ENCODE measurements at places on chromosomes 6 and 20. TPM values are rescaled to one million over a fixed set of nuclear protein-coding genes. Genes with fewer than 3 reads are reported as not detected.
A peak's percentile ranks its signal among the peaks of the same experiment; 100 is the strongest.

GRCh38 chr6:11094411-11094851, 797 bp downstream of the SMIM13 start:
- peak; percentile 52 for DNase-seq

GRCh38 chr6:6635291-6635690, 46.8 kb downstream of the LY86 start:
- no peak for DNase-seq

DNA sequence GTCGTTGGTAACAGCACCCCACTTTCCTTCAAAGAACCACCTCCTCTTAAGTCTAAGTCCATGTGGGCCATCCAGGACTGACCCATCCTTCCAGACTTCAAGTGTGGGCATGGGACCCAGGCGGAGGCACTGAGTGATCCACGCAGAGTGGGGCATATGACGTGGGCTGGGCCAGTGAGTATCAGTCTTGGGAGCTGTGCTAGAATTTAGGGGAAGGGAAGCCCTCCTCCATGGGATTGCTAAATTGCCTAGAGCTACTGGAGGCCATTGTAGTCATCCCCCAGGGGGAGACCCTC, 35.3 kb upstream of the KCNB1 start:
- DNase-seq, result no peak

- DNase-seq, result no peak
These were observed 11.1 kb downstream of the YWHAB start for GRCh38 chr20:44896583-44896982.

GRCh38 chr6:137869549-137870307, 2.7 kb downstream of the TNFAIP3 start:
- no peak for DNase-seq

DNA sequence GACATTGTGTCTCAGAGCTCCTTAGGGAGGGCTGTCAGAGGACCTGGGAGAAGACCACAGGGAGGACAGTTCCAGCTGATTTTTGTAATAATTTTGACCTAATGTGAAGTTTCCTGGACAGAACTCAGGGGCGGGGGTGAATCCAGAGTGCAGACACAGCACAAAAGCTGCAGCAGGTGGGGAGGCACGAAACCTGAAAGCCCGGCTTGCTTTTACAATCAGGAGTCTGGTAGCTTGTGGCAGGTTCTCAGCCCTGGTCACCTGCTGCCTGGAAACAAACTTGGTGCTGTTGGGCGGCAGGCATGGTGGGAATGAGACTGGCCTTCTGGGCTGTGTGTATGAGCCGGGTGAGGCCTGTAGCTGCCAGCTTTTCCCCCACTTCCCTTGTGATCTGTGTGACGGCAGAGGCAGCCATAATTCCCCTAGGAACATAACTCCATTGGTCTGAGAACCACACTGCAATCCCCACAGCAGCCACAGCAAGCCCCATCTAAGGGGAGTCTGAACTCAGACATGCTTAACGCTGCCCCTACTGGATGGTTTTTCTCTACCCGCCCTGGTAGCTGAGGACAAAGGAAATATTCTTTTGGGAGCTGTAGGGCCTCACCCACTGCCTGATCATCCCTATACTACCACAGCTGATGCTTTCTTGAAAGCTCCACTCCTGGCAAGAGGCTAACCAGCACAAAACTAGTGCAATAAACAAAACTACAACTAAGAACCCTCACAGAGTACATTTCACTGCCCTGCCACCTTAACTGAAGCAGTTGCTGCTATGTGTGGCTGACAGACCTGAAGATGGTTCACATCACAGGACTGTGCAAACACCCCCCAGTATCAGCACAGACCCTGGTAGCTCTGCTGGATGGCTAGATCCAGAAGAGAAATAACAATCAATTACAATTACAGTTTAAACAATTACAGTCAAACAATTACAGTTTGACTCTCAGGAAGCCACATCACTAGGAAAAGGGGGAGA, 1055.1 kb upstream of the GJE1 start:
- DNase-seq, result no peak

GRCh38 chr6:47473791-47474346, 3.7 kb upstream of the CD2AP start:
- no peak for DNase-seq

- DNase-seq, result no peak
These were observed 70.8 kb upstream of the SASH1 start for GRCh38 chr6:148271711-148272439.

DNA sequence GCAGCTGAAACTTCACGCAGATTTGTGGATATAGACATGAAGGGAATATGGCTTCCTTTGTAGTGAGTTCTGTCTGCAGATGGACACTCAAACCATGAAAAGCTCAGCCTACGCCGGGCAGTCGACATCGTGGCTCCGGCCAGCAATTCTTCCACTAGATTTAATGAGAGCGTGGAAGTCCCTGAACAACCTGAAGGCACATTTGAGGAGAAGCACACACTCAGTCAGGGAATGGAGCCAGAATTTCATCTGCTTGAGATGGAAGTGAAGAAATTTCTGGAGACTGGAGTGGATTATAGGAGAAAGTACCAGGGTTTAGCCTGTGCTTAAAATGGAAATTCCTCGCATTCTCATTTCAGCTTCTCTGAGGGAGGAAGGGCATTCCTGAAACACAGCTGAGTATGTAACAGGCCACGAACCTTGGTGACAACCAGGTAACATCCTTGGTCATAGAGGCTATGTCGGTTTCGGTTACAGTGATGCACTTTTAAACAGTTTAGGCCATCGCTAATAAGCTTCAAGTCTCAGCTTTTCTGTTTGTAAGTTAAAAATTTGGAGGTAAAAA, 80.5 kb upstream of the AGPAT4 start:
- no peak for DNase-seq

DNA sequence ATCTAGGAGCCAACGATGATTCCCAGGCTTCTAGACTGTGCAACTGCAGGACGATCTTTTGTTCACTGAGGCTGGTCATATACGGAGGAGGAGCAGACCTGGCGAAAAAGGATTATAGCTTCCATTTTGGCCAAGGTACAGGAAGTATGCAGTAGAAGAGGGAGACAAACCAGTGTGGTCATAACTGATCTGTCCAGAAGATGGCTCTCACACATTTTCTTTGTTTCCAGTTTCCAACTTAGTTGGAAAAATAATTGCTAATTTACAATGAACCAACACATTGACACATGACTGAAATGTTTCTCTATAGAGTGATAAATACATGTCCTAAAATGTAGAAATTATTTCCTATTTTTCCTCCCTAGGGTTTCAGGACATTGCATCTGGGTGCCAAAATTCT, 364.1 kb upstream of the BTBD3 start:
- no peak for DNase-seq

GRCh38 chr6:112049026-112049799, 4.7 kb upstream of the CCN6 start:
- no peak for DNase-seq

GRCh38 chr6:40391086-40391485, 196.1 kb downstream of the LRFN2 start:
- DNase-seq, result no peak

- DNase-seq, result no peak
These were observed 223.4 kb downstream of the SLC24A3 start for GRCh38 chr20:19435821-19436220.

GRCh38 chr6:101614774-101615173, 221.3 kb downstream of the GRIK2 start:
- DNase-seq, result no peak

- no peak for DNase-seq
These were observed 57.9 kb upstream of the DACT2 start for GRCh38 chr6:168377484-168377855.

DNA sequence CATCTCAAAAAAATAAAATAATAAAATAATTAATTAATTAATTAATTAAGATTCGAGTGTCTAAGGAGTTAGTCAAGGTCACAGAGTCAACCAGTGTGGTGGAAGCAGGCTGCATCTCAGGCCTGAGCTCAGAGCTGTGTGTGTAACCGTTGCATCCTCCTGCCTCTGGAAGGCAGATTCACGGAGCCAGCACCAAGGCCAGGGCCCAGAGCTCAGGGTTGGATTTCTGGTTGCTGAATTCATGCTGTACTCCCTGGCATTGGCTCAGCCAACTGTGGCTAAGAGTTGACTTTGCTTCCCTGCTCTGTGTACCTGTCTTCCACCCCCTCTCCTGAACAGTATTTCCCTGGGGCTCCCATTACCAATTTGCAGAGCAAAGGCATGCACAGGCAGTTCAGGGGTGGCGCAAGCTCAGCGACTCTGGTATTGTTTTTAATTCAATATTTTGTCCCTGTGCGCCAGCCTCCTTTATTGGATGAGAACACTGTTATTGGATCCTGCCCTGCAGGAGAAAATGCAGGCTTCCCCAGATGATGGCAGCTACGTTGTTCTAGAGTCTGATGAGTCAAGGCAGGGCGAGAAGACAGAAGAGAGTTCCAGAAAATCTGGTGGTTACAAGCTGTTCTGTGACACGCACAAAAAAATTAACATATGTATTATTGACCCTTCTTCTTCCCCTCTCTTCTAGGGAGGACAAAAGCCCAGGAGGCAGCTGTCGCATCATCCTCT, 12.3 kb upstream of the CTNNBL1 start:
- no peak for DNase-seq

DNA sequence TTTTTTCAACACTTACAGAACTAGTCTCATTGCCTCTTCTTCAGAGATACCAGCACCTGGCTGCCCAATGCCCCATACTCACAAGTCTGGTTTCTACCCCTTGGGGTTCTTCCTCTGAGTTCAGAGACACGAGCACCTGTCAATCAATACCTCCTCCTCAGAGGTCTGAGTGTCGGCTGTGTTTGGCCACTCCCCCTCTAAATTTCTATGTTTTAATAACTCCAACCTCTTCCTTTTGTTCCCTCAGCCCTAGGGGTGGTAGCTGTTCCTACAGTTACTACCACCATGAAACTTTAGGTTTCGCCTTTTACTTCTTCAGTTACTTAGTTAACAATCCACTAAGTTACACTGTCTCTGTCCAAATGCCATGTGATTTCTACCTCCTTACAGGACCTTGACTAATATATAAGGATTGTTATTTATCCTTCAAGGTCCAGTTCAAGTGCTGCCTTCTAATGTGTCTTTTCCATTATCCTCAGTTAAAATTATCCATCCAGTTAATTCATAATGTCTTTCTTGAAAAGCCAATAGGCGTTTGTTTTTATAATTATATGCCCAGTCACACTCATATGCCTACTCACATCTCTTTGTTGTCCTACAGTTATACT, 14.6 kb upstream of the PHF20 start:
- DNase-seq, result no peak

GRCh38 chr6:113560376-113560775, 296.8 kb upstream of the MARCKS start:
- DNase-seq, result no peak

DNA sequence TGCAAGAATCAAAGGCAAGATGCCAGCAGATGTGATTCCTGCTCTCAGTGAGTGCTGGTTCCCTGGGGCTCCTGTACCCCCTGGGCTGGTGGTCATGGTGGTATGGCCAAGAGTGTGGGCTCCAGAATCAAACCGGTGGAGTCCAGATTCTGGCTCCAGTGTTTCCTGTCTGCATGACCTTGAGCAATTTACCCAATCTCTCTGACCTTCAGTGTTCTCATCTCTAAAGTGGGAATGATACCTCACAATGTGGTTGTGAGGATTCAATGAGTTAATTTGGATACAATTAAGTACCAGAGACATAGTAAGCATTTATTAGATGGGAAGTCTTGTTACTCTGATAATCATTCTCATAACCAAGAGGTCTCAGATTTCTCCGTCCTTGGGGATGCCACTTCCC, 218.4 kb upstream of the JARID2 start:
- DNase-seq, result no peak

GRCh38 chr6:20610636-20611370, 76.5 kb downstream of the CDKAL1 start:
- DNase-seq, result no peak

GRCh38 chr6:39843305-39844020, 51.3 kb downstream of the DAAM2 start:
- DNase-seq, result no peak

GRCh38 chr20:52217689-52218395, 26.3 kb upstream of the ZFP64 start:
- DNase-seq, result no peak

- no peak for DNase-seq
These were observed 59.8 kb upstream of the HIVEP1 start for GRCh38 chr6:11952316-11952715.

DNA sequence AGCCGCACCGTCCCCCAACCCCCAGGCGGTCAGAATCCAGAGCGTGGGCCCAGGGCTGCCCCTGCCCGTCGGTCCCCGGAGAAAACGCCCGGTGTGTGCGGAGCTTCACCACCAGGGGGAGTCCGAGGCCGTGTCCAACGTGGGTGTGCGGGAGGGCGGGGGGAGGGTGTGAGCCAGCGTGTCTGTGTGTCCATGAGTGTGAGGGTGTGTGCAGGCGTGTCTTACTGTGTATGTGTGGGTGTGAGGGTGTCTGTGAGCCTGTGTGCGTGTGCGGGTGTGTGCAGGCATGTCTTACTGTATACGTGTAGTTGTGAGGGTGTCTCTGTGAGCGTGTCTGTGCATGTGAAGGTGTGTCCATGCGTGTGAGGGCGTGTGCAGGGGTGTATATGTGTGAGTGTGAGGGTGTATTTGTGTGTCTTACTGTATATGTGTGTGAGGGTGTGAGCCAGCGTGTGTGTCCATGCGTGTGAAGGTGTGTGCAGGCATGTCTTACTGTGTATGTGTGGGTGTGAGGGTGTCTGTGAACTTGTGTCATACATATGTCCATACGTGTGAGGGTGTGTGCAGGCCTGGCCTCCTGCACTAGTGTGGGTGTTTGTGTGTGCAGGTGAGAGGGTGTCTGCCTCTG, 24.6 kb upstream of the GATA5 start:
- DNase-seq, result peak; percentile 79

GRCh38 chr6:134925800-134926199, 24.1 kb downstream of the ALDH8A1 start:
- DNase-seq, result no peak

DNA sequence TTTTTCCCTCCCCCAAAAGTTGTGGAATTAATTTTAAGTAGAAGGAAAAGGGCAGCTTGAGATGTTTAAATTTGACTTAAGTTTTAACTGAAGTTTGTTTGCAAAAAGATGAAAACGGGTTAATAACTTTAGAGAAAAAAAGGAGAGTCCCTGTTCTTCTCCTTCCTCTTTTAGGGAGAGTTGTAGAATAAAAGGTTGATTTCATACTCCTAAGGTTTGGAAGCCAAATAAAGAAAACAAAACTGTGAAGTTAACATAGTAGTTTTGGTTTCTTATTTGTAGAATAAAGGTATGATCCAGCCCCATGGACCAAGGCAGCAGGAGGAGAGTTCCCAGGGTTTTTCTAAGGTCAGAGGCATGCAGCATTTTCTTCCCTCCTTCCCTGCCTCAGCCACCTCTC, 33.4 kb downstream of the FOXO3 start:
- DNase-seq, result no peak

Gene TSHZ2
- total RNA-seq, result 23.3 TPM

Gene SLC32A1
- total RNA-seq, result not detected

Gene BTN1A1
- total RNA-seq, result not detected

Gene NOTCH4
- 19.4 TPM for total RNA-seq

Gene UNC93A
- total RNA-seq, result not detected

Gene HEY2
- 2.0 TPM for total RNA-seq

Gene DNAH8
- total RNA-seq, result 0.13 TPM

Gene RHAG
- total RNA-seq, result not detected

Gene ASXL1
- 69.5 TPM for total RNA-seq

Gene MMP24OS
- total RNA-seq, result 103 TPM

Gene NFKBIL1
- total RNA-seq, result 21.9 TPM
